ENCODE measurements at places on chromosomes 2 and 18. TPM values are rescaled to one million over a fixed set of nuclear protein-coding genes. Genes with fewer than 3 reads are reported as not detected.

- no peak for DNase-seq
- H3K36me3 ChIP-seq: no peaks in the 10 kb centered on the region
- H3K4me1 ChIP-seq: no peaks in the 10 kb centered on the region
Observed at GRCh38 chr2:182101263-182101662, 115.6 kb downstream of the PPP1R1C start.

DNA sequence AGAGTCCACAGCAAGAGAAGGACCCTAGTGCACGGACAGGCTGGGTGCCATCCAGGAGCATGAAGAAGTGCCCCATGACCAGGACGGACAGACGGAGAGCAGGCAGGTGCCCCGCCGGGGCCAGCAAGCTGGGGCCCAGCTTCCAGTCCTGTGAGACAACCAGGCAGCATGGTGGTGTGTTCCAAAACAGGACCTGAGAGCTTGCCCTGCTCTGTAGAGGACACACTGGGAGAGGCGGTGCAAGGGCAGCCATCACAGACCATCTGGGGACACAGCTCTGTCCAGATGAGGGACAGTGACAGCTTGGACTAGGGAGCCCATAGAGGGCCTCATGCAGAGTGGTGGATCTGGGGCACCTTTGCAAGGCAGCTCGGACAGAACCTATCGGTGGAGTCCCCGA lies 279.8 kb downstream of the EIPR1 start:
- no peak overlapping the region for H3K4me3 ChIP-seq
- no peaks in the 10 kb centered on the region for H3K36me3 ChIP-seq
- H3K27me3 ChIP-seq: peaks cover 11% of the 10 kb centered on the region
- H3K4me1 ChIP-seq: no peaks in the 10 kb centered on the region

The SERPINB11 gene
- total RNA-seq: not detected

The DNAJC5G gene
- total RNA-seq: not detected

The ECEL1 gene
- 0.23 TPM for total RNA-seq

GRCh38 chr18:79552696-79553095 lies 126.9 kb upstream of the CTDP1 start:
- H3K27ac ChIP-seq: no peak overlapping the region
- no peaks in the 10 kb centered on the region for H3K36me3 ChIP-seq
- H3K27me3 ChIP-seq: no peaks in the 10 kb centered on the region
- H3K4me1 ChIP-seq: no peaks in the 10 kb centered on the region

DNA sequence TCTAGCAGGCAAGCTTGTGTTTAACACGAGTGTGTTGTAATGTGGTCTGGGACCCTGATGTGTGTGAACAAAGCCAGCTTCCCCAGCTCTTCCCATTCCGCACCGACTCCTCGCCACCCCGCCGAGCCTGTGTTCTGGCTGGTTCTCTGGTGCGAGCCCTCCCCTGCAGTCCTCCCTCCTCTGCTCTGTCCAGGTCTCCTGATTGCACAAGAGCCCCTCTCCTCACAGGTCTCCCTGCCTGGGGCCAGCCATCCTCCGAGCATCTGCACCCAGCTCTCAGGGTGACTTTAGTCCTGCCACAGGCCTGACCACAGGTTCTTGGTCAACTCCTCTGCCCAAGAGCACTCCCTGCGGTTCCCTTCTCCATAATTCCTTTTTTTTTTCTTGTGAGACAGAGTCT lies 13.2 kb downstream of the SLC66A3 start:
- no peaks in the 10 kb centered on the region for H3K4me1 ChIP-seq
- H3K27ac ChIP-seq: no peak overlapping the region
- H3K27me3 ChIP-seq: no peaks in the 10 kb centered on the region

The PPIL3 gene
- total RNA-seq: 52.6 TPM

GRCh38 chr2:144389151-144389929 lies 130.6 kb downstream of the ZEB2 start:
- no peaks in the 10 kb centered on the region for H3K4me1 ChIP-seq
- H3K27me3 ChIP-seq: no peaks in the 10 kb centered on the region
- DNase-seq: no peak
- no peak overlapping the region for H3K4me3 ChIP-seq
- H3K36me3 ChIP-seq: no peaks in the 10 kb centered on the region

DNA sequence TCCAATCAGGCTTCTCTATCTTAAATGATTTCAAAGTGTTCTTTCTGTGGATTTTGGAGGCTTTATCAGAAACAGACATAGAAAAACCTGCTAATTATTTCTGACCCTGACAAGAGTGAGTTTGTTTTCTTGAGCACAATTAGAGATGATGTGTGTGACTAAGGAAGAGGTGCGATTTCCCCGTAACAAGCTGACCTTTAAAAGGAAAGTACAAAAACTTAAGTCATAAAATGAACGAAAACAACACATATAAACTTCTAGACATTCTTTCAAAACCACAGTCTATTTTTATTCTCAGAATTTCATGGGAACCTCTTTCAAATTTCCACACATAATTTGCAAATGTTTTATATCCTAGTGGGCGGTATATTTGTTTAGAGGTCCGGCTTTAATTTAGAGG lies 604.8 kb downstream of the CPS1 start:
- no peak overlapping the region for H3K4me3 ChIP-seq
- H3K4me1 ChIP-seq: no peaks in the 10 kb centered on the region
- no peak overlapping the region for H3K27ac ChIP-seq
- DNase-seq: no peak

DNA sequence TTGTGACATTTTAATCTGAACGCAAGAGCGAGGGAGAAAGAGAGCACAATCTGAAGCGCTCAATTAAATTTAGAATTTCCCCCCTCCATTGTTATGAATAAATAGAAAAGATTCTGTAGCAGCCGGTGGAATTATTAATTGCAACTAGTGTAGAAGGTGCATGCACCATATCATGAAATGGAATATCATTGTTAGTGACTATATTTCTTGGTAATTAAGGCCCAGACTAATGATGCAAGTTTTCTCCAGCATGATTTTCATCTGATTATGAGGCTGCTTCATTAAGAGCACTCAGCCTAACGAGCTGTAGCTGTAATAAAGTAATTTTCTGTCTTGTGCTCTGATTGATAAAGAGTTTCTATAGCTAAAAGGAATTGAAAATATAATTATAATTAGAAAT lies 432.2 kb upstream of the SPRED2 start:
- no peaks in the 10 kb centered on the region for H3K4me1 ChIP-seq
- no peak overlapping the region for H3K4me3 ChIP-seq
- no peak for DNase-seq
- H3K27me3 ChIP-seq: peaks cover 2% of the 10 kb centered on the region

The IDH1 gene
- 21.1 TPM for total RNA-seq

The CXCR1 gene
- not detected for total RNA-seq

DNA sequence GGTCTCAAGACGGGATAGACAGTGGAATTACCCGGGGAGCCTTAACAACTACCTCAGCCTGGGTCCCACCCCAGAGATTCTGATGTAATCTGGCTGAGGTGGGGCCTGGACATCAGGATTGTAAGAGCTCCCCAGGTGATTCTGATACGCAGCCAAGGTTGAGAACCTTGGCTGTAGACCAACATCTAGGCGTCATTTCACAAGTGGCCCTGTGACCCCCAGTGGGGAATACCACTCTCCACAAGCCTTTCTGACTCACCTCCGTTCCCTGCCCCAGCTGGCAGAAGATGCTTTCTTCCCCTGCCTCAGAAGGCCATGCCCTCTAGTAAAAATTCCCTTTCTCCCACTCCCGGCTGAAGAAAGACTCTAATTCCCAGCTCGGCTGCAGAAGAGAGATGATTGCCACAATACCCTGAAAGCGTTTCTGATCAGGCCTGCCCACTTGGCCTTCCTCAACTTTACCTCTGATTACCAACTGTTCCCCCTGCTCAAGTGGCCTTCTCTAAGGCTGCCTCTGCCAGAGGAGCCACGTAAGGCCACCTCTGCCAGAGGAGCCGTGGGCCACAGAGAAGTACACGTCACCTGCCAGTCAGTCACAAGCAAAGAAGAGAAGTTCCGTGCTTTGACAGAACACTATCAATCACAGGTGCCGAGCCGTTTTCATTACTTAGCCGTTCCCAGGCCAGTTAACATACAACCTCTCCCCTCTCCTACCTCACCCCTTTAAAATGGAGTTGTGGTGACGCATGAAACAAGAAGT lies 116.8 kb upstream of the PKDCC start:
- no peaks in the 10 kb centered on the region for H3K4me1 ChIP-seq
- no peaks in the 10 kb centered on the region for H3K27me3 ChIP-seq
- H3K4me3 ChIP-seq: no peak overlapping the region
- H3K36me3 ChIP-seq: no peaks in the 10 kb centered on the region

The RBMS1 gene
- total RNA-seq: 47.7 TPM

The SRD5A2 gene
- total RNA-seq: not detected

The G6PC2 gene
- total RNA-seq: not detected

- no peak overlapping the region for H3K4me3 ChIP-seq
- H3K4me1 ChIP-seq: peaks cover 13% of the 10 kb centered on the region
- H3K27me3 ChIP-seq: no peaks in the 10 kb centered on the region
- no peak for DNase-seq
Observed at GRCh38 chr2:216420367-216421101, 8.2 kb downstream of the SMARCAL1 start.

The POTEI gene
- not detected for total RNA-seq

GRCh38 chr2:11267931-11268330 lies 76.5 kb downstream of the ROCK2 start:
- H3K4me3 ChIP-seq: no peak overlapping the region
- peaks cover 14% of the 10 kb centered on the region for H3K4me1 ChIP-seq
- no peak for DNase-seq
- peaks cover 35% of the 10 kb centered on the region for H3K36me3 ChIP-seq

DNA sequence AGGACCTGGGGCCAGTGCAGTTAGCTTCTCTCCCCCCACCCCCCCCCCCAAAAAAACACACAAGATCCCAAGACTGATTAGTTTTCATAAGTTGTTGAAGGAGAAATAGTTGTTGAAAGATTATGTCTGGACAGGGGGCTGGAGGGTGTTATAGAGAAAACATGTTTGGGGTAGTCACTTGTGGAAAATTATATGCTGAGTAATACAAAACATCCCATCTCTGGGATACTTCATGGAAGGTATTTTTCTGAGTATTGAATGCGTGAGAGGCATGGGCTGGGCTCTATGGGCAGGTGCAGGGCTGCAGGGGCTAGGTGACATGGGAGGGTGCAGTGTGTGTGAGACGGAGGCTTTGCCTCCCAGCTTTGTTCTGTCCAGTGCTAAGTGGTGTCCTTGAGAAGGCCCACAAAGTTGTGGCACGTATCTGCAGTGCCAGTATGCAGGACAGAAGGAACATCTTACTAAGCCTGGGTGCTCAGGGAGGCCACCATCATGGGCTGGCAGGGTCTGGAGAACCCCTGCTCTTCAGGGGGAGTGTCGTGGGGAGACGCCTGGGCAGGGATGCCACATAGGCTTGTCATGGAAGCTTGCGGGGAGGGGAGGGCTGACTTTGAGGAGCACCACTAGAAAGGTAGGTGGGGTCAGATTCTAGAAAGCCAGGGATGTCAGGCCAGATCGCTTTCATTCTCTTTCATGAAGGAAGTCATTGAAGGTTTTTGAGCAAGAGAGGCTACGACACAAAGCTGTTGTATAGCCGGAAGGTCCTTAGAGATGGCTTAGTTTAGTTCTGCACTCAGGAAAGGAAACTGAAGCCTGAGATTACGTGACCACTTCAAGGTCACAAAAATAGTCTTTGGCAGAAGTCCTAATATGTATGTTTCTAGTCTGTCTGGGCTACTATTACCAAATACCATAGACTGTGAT lies 232.0 kb downstream of the LDLRAD4 start:
- H3K4me3 ChIP-seq: no peak overlapping the region
- H3K36me3 ChIP-seq: no peaks in the 10 kb centered on the region
- DNase-seq: no peak
- H3K27ac ChIP-seq: no peak overlapping the region
- no peaks in the 10 kb centered on the region for H3K27me3 ChIP-seq

GRCh38 chr18:32712860-32713259 lies 60.0 kb downstream of the KLHL14 start:
- no peak for DNase-seq
- H3K36me3 ChIP-seq: no peaks in the 10 kb centered on the region
- no peak overlapping the region for H3K27ac ChIP-seq
- H3K4me3 ChIP-seq: no peak overlapping the region

DNA sequence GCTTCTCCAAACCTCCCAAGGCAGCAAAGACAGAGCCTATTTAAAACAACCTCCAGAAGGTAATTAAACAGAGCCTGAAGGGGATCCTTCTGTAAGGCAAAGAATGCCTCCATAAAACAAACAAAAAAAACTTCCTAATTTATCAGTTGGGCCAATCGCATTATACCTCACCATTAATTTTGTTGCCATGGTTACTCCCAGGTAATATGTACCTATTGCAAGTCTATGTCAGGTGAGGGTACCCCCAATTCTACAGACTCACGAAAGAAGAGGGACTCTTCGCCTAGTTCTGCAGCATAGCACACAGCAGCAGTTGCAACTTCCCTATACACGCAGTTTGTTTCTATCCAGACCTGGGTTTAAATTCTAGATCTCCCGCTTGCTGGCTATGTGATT lies 38.8 kb downstream of the SFXN5 start:
- H3K4me3 ChIP-seq: no peak overlapping the region
- H3K36me3 ChIP-seq: no peaks in the 10 kb centered on the region
- H3K27ac ChIP-seq: no peak overlapping the region
- no peaks in the 10 kb centered on the region for H3K4me1 ChIP-seq

The CD207 gene
- total RNA-seq: not detected

DNA sequence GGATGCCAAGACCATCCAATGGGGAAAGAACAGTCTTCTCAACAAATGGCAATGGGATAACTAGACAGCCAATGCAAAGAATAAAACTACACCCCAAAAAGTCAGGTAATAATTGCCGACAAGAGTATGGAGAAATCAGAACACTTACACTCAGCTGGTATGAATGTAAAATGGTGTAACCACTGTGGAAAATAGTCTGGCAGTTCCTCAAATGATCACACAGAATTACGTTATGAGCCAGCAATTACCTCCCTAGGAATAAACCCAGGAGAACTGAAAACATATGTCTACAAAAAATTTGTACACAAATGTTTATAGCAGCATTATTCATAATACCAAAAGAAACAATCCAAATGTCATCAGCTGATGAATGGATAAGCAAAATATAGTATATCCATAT lies 8.8 kb downstream of the IWS1 start:
- peaks cover 60% of the 10 kb centered on the region for H3K4me1 ChIP-seq
- no peak overlapping the region for H3K4me3 ChIP-seq
- no peak for DNase-seq
- peaks cover 58% of the 10 kb centered on the region for H3K36me3 ChIP-seq
- H3K27me3 ChIP-seq: no peaks in the 10 kb centered on the region

DNA sequence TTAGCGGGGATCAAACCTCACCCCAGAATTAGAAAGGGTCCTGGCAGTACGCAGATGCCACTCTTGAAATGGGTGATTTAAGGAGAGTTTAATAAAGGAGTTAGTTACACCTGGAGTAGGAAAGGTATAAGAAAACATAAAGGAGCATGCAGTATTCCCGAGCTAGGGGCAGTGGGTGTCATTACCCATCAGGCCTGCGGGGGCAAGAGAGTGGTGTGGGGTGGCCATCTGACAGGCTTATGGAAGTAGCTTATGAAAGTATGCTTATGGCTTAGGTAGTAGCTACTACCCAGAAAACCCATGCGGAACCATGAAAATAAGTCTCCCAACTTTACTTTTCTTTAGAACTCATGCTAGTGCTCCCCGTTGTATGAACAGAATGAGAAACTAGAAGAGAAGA lies 568.9 kb upstream of the ACVR2A start:
- no peaks in the 10 kb centered on the region for H3K36me3 ChIP-seq
- no peak overlapping the region for H3K4me3 ChIP-seq
- H3K27ac ChIP-seq: no peak overlapping the region
- H3K27me3 ChIP-seq: peaks cover 8% of the 10 kb centered on the region
- no peaks in the 10 kb centered on the region for H3K4me1 ChIP-seq

Measured in activated CD4-positive, alpha-beta T cell treated with anti-CD3 and anti-CD28 coated beads for 36 hours (primary cell).